ENCODE measurements at places on chromosomes 6 and 20.
A peak's percentile ranks its signal among the peaks of the same experiment; 100 is the strongest.

DNA sequence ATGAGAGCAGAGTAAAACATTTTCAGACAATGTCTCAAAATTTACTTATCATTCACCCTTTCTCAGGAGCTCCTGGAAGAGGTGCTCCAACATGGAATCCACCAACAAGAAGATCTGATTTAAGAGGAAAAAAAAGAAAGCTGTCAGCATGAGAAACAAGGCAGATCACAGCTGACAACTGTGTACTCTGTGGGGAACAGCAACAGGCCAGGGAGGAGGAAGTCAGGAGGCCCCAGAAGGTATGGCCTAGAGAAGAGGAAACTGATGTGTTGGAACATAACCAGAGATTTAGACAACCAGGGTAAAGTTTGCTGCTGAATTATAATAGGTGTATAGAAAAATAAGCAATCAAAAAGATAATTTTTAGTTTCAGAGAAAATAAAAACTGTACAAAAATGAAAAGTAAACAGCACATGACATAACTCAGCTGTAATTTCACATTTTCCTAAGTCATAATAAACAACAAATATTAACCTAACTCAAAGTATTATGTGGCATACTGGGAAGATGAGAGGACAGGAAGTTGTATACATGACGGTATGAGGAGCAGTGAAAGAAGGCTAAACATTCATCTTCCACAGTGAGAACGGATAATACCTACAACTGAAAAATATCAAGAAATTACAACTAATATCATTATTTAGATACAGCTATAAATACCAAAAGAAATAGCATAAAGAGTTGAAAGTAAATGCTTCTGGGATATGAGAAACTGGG lies 113.6 kb upstream of the EMILIN3 start:
- no peak for DNase-seq

GRCh38 chr6:5142915-5143314 lies 57.8 kb downstream of the PPP1R3G start:
- peak; percentile 65 for DNase-seq

DNA sequence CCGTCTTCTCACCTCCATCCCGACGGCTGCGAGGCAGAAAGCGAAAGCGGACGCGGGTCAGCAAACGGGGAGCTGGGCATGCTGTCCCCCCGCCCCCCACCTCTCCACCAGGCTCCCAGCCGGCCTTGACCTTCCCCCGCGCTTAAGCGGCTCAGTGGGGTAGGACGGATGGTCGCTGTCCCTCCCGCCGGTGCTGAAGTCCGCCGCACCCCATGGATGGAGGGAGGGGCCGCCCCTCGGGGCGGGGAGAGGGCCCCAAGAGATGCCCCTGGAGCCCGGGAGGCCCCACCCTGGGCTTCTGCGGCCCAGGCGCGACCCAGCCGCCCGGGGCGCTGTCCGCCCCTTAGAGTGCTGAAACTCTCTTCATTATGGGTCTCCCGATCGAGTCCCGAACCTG lies at the start of gene KCNB1:
KCNB1 (minus strand) TSS at position 48 of the 397 bp plus-strand sequence. CDS start 188 bp downstream, outside the sequence.
- no peak for DNase-seq

DNA sequence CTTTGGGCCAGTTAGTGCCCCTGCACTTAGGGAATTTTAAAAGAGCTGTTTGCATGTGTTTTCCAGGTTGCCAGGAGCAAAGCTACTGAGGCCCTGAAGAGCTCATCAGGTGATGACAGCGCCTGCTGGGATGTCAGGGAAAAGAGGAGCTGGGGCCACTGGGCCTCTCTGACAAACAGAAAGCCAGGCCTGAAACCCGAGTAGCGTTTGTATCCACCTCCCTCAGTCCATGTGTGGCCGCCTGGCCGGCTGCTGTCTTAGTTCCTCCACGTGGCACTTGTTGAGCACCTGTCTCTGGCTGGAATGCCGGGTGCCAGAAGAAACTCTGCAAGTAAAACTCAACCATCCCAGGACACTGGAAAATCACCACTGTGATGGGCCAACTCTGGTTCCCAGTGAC lies 601.2 kb downstream of the CDH26 start:
- no peak for DNase-seq

GRCh38 chr6:149319422-149319821 lies 1.9 kb downstream of the TAB2 start:
- no peak for DNase-seq

DNA sequence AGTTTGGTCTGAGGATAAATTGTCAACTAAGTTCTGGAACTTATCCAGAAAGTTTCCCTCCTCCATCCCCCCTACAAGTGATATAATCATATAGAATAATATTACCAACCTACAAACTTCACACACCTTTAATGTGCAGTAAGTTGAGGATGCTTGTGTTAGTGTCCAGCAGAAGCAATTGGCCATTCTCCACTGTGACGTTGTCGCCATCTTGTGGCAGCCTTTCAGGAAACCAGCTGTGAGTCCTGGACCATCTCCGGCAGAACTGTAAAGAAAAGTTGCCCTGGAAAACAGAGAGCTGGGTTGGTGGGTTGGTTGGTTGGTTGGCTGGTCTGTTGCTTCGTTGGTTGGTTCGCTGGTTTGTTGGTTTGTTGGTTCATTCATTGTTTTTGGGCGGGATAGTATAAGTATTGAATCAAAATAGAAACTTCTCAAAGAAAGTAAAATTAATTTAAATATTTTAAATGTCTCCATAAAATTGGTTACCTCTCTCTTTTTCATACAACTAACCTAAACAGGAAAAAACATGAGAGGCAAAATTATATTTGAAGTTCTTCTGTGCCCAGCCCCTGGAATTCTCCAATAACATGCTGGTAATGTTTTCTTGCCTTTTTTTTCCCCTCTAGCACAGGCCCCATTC lies 127.5 kb downstream of the PKHD1 start:
- DNase-seq: peak; percentile 40

Measured in GM04504 (cell line).